ENCODE measurements at places on chromosomes 1 and 21.
A peak's percentile ranks its signal among the peaks of the same experiment; 100 is the strongest.

- no peak for DNase-seq
Observed at GRCh38 chr1:221039616-221040015, 160.4 kb downstream of the HLX start.

DNA sequence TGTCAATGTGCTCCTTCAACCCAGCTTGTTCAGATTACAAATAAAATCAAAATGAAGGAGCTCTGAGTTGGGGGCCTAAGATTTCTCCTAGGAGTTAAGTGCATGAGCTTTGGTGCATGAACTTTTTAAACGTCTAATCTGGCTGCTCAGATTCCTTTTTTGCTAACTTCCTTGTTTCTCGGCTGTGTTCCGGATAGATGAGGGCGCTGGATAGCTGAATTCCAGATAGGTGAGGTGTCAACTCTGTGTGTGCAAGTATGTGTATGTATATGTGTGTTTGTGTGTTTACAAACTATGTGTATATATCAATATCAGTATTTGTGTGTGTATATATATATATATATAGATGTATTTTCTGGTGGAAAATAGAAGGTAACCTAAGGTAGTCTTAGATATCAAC, 37.5 kb upstream of the RCAN3 start:
- no peak for DNase-seq

GRCh38 chr1:62951428-62951827, 167.5 kb downstream of the ATG4C start:
- no peak for DNase-seq

DNA sequence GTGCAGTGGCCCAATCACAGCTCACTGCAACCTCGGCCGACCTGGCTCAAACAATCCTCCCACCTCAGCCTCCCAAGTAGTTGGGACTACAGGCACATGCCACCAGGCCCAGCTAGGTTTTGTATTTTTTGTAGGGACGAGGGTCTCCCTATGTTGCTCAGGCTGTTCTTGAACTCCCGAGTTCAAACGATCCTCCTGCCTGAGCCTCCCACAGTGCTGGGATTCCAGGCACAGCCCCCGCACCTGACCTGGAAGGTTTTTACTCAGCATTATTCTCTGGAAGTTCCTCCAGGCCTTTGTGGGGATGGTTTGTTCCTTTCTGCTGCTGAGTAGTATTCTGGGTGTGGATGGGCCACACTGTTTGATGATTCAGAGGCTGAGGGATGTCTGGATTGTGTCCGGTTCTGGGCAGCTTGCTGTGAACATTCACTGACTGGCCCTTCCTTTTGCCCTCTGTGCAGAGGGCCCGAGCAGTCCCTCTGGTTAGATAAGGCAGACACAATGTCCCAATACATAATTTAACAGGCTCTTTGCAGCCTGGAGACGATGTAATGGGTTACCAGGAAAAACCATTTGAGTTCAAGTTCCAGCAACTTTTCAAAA, 6.0 kb upstream of the TRAPPC10 start:
- peak; percentile 71 for DNase-seq

Measured in AG04449 (cell line).